ENCODE measurements at places on chromosomes 13 and 19.

GRCh38 chr13:98538876-98539275, 38.0 kb downstream of the STK24 start:
- DNase-seq: no peak

- DNase-seq: no peak
Observed at GRCh38 chr19:7850945-7851622, 21.1 kb downstream of the EVI5L start.

DNA sequence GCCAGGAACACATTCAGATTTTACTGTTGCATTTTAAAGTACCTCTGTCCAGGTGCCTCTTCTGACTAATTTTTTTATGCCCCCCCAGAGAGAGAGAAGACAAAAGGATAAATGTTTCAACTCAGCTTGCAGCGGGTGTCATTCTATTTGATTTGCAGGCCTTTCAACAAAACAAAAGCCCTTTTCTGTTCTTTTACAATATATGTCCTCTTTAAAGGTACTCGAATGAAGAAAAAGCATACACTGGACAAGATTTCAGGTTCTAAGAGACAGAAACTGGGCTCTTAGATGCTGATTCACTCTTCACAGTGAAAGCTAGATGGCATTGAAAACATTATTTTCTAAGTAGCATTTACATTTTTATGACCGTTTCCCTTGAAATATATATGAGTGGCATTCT, 2.9 kb upstream of the FRY start:
- DNase-seq: no peak

- no peak for DNase-seq
Observed at GRCh38 chr19:6227936-6228325, 51.8 kb downstream of the MLLT1 start.

DNA sequence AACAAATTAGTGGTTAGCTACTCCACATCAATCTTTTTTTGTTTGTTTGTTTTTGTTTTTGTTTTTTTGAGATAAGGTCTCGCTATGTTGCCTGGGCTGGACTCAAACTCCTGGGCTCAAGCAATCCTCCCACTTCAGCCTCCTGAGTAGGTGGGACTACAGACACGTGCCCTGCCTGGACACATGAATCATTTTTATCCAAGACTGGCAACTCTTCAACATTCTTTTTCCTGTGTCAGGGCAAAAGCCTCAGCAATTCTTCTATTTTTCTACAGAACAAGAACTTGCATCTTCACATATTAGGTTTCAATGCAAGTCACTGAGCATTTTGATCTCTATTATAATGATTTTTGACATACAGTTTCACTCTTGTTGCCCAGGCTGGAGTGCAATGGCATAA, 76.8 kb upstream of the LRCH1 start:
- no peak for DNase-seq

GRCh38 chr19:45115809-45116615, 23.0 kb downstream of the PPP1R37 start:
- no peak for DNase-seq

DNA sequence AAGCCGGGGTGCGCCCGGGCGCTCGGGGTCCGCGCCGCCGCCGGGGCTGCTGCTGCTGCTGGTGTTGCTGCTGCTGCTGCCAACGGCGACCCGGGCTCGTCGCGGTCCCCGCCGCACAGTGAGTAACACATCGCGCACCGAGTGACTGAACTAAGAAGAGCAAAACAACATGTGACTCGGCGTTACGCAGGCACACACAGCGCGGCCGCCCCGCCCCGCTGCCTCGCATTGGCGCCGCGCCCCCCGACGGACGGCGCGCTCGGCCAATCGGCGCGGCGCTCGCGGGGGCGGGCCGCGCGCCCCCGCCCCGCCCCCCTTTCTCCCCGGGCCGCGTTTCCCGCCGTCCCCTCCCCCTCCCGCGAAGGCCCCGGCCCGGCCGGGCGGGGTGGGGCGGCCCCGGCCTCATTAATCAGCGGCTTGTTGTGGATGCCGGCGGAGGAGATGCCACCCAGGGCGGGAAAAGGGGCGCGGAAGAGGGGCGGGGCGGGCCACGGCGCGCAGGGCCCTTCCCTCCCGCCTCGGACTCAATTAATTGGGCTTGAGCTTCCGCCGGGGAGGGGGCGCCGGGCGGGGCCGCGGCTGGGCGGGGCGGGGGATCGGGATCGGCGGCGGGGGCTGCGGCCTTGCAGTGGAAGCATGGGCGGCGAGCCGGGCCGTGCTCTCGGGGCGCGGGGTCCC, at the start of gene IRS2:
TSS of gene IRS2 (minus strand) at position 127 of the 678 bp plus-strand sequence. CDS start 530 bp downstream, outside the sequence.
- DNase-seq: peak; percentile 95

DNA sequence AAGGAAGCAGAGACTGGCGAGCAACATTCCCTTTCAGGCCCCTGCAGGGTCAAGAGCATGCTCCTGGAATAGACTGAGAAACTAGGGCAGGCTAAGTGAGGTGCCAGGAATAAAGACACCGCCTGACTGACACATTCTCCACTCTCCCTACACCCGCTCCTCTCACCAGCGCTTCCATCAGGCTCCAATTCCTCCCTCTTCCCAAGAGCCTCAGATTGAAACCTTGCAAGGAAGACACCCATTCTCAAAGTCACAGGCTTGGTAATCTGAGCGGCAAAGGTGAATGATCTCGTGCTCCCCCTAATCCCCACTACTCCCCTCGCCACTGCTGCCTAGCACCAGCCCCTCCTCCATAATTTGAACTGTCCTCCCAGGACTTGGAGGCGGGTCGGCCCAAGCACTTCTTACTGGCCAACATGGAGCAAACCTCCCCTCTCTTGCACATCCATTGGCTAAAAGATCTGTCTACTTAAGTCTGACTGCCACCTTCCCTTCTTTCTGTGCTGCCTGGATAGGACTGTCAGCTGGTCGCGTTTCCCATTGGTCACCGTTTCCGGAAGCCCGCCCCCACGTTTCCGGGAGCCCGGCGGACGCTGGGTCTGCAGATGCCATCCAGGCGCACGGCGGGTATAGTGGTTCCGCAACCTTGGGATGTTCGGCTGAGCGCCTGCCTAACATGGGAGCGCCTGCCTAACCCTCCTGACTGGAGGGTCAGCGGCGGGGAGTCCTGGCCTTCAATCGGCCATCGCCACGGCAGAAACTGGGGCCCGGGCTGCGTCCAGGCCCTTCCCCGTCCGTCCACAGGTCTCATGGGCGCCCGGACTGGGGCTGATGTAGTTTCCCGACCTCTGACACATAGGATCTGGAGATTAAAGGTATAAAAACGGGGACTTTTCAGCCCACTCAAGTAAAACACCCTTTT, 33.6 kb downstream of the ZNF383 start:
- no peak for DNase-seq

GRCh38 chr19:50255115-50255514, 51.7 kb downstream of the MYH14 start:
- DNase-seq: no peak

GRCh38 chr19:31499281-31500196, 150.3 kb upstream of the TSHZ3 start:
- DNase-seq: no peak

- no peak for DNase-seq
Observed at GRCh38 chr19:738509-739128, 12.3 kb upstream of the MISP start.

- no peak for DNase-seq
Observed at GRCh38 chr13:112069061-112069844, 2.3 kb downstream of the SOX1 start.

GRCh38 chr13:32737679-32738078, 151.4 kb downstream of the PDS5B start:
- no peak for DNase-seq

- no peak for DNase-seq
Observed at GRCh38 chr13:43227721-43228120, 204.3 kb downstream of the DNAJC15 start.

DNA sequence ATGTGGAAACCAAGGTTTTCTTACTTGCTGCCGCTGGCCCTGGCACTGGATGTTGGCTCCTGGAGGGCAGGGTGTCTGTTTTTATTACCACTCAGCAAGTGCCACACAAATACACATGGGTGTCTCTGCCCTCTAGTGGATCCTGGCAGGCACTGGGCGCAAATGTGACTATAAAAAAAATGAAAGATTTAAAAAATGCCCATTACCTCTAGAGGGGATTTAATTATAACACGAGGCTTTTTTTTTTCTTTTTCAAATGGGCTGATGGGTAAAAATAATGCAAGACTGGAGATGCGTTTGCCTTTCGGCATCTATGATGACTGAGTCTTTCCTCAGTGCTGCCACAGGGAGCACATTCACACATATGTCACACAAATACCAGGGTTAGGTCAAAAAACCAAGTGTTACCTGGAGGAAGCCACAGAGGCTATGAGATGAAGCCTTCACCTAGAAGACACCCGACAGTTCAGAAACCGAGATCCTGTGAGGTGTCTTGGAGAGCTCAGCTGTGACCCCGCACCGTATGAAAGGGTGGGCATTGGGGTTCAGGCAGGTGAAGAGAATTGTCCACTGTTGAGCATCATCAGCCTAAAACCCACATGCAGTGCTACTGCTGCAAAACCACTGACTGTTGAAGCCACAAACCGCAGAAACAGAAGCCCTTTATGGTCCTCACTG, 25.7 kb downstream of the CHAMP1 start:
- DNase-seq: peak; percentile 81

DNA sequence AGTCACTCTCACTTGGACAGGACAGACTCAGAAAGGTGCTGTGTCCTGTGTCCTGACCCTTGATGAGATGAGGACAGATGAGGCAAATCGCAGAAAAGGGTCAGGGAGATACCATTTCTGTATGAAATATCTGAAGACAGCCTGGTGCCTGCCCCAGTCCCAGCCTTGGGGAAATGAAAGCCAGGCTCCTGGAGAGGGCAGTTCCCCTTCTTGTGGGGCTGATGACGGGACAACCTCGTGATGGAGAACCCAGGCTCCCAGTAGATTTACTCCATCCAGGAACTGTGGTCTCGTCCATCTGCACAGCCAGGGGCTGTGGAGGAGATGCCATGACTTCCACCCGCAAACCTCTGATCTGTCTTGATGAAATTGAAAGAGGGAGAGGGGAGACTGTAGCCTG, 13.8 kb downstream of the LILRB1 start:
- DNase-seq: no peak

DNA sequence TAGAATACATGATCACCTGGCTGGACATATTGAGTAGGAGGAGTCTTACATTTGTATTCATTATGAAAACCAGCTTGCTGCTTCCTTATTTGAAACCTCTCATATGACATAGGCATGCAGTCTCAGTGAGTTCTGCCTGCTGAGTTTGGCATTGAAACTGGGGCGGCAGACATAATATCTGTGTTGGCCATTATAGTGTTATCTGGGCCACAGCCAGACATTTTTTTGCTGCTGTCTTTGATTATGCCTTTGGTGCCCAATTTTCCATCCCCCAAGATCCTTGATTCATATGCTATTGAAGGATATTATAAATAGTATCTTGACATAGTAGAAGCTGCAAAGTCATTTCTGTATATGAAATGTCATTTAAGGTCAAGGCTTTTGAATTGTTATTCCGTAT, 15.8 kb downstream of the FREM2 start:
- no peak for DNase-seq

GRCh38 chr13:53953183-53953582, 924.6 kb downstream of the OLFM4 start:
- DNase-seq: no peak

- DNase-seq: no peak
Observed at GRCh38 chr19:41330481-41330880, 20.5 kb downstream of the CCDC97 start.

DNA sequence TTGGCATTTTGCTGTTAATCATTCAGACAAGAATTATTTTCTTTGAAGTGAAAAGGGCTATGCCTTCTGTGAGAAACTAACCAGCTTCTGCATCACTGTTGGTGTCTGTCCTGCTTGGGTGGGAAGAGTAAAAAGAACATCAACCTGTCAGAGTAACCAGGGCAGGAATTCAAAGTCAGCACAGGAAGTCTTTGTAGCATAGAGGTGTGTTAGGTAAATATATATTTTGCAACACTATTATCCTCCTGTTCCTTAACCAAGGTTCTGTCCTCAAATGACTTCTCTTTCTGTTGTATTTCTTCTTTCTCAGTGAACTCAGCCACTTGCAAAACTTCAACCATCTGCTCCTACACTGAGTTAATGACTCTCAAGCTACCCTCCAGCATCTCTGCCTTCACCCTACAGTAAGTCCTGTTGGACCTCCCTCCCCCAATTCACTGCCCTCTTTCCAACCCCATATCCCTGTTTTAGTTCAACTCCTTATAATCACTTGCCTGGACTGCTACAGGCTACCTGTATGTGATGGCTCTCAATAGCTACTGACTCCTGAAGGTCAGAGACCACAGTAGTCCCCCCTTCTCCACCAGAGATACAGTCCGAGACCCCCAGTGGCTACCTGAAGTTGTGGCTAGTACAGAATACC, 49.9 kb downstream of the SMAD9 start:
- no peak for DNase-seq

- no peak for DNase-seq
Observed at GRCh38 chr19:6263735-6264444, 15.9 kb downstream of the MLLT1 start.

DNA sequence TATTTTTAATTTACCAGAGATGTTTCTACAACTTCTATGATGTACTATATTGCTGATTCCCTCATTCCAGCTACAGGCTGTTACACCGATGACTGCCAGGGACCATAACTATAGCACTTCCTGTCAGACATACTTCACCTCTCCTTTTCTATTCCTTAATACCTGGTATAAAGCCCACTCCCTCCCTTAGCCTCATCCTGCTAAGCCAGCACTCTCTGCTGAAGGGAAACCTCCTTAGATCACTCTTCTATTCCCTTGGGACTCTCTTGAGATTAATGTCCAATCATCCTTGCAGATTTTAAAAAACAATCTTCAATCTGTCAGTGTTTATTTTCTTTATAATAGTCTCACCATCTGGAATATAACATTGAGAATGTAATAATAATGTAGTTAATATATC, 127.9 kb downstream of the DIAPH3 start:
- no peak for DNase-seq

DNA sequence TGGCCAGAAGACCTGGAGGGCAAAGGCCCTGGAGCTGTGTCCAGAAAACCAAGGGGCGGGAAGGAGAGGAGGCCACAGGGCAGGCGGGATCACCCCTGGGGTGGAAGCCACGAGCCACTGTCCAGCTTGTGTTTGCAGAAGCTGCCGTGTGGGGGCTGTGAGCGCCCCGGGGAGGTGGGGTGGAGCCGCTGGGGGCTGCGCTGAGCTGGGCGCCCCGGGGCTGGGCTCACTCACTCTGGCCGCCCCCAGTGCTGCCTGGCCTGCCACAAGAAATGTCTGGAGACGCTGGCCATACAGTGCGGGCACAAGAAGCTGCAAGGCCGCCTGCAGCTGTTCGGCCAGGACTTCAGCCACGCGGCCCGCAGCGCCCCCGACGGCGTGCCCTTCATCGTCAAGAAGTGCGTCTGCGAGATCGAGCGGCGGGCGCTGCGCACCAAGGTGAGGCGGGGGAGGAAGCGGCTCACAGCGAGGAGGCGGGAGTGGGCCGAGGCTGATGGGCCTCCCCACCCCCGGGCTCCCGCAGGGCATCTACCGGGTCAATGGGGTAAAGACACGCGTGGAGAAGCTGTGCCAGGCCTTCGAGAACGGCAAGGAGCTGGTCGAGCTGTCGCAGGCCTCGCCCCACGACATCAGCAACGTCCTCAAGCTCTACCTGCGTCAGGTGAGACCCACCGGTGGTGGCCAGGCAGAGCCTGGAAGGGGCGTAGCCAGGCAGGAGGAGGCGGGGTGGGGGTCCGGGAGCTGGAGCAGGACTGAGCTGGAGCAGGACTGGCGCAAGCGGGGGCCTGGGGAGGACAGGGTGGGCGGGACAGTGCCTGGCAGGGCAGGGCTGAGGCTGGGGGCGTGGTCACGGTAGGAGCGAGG, 13.6 kb downstream of the POLR2E start:
- DNase-seq: no peak

All from MM.1S (cell line).